ENCODE measurements at places on chromosomes 3 and 15.

DNA sequence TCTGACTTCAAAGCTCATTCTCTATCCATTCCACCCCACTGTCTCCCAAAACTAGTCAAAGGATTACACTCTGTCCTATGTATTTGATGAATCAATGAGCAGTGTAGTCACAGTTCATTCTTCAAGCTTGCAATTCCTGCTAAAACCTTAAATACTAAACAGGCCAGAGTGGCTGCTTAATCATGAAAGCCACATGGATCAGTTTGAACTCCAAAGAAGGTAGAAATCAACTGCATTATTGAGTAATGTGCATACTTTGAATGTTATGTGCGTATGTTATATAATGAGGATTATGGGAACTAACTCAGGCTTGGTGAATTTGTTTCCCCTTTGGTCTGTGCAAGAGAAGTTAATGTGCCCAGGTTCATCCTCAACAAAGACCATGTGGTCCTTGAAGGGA is 45.4 kb downstream of the PRICKLE2 start:
- DNase-seq: no peak

DNA sequence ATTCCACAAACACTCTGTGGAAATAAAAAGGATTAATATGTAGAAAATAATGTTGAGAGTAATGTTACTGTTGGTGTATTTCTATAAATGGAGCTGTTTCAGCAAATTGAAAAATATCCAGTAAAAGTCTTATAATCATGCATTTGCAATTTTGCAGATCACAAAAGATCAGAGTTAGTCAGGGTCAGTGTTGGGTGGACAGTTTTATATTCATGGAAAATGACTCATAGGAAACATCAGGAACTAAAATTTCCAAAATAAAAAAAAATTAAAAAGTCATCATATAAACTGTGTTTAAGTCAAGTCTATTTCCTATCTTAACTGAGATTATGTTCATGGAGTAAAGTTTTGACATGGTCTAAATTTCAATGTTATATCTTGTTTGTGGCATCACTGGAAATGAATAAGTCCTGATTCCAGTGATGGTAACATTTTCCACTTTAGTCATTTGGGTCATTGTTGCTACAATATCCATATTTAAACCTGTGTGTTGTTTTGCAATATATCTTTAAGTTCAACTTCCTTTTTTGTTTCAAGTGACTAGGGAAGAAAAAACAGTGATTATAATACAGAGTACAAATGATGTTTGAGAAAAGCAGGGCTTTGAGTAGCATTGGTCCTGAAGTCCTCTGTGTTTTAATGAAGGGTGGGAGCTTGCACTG is 37.8 kb downstream of the MITF start:
- no peak for DNase-seq

- DNase-seq: no peak
Measured at GRCh38 chr15:48681353-48681752, 35.8 kb upstream of the FBN1 start.

DNA sequence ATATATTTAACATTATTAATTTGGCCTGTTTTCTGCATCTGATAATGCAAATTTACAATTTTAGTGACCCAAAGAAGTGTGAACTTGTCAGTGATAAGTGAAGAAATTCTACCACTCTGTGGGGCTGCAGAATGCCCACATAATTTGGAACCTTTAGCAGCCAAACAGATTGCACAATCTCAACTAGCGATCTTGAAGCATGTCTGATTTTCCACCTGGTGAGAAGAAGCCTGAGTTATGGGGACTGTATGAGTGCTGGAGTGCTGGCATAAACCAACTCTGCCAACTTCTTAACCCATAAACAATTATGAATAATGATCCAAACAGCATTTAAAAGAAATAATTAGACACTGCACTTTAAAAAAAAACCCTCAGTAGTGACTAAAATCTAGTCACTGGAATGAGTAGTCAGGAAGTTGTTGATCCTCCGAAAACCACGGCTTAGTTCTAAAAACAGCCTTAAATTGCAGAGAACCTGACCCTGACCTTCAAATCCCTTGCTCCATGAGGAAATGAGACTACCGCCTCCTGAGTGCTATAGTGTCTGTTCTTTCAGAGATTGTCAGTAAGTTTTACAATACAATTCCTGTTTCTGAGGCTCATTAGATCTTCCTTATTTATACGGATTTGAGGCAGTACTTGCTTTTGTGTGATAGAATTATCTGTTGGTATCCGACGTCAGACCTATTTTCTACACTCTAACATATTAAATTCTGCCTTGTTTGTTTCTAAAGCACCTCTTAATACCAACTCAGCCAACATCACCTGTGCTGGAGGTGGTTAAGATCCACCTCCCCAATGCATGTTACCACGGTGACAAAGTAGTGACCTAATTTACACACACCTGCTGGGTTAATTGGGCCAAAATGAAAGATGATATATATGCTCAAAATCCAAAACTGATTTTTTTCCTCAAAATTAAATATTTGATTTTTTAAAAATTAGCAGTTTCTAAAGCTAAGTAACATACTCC is 267.7 kb downstream of the ZBTB20 start:
- DNase-seq: no peak

DNA sequence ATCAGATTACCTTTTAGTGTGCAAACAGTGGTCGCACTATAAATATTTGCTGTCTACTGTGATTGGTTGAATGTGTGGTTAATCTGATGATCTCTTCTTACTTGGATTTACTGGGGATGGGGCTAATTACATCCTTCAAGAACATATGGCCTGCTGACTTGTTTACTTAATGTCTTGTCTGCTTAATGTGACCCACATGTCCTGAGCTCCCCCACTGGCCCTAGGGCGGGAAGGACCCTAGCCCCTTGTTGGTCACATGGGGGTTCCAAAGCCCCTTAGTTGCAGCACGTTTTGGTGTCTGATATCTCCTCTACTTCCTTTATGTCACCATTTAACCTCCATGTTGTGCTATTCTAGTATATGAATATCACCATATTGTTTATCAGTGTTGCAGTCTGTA is 17.8 kb upstream of the P2RY12 start:
- DNase-seq: no peak

DNA sequence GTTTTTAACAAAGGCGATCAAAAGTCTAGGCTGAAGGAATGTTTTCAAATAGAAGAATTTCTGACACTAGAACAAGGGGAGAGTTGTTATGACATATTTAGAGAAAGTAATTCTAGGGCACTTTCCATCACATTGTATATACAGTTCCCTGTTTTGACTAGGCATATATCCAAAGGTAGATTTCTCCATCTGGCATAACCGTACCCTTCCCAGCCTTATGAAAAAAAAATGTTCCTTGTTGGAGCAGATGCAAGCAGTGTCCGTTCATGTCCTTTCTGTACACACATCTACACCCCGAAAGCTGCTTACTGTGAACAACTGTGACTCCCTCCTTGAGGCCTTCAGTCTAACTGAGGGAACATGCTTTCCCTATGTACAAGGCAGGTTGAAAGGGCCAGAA is 271.7 kb upstream of the GBE1 start:
- no peak for DNase-seq

GRCh38 chr15:80659375-80659774 is 35.7 kb upstream of the ABHD17C start:
- DNase-seq: no peak

GRCh38 chr15:48283396-48284145 is 47.7 kb upstream of the DUT start:
- no peak for DNase-seq

DNA sequence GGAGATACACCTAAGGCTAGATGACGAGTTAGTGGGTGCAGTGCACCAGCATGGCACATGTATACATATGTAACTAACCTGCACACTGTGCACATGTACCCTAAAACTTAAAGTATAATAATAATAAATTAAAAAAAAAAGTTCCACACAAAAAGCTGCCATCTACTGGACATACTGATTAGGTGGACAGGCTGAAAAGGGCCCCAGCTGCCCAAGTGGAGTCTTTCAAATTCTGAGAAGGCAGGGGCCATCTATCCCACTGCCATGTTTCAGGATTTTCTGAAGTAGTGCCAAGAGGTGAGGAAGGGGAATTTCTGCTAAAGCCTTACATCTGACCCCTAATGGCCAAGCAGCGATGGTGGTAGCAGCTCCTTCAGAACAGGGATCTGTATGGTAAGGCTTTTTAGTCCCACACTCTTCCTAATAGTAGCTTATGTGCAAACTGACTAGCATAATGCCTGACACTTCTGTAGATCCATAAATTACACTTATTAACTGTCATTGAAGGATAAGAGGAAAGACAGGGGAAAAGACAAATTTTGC is 7.7 kb downstream of the FSTL1 start:
- no peak for DNase-seq

GRCh38 chr3:155283092-155284056 is 10.1 kb downstream of the STRIT1 start:
- no peak for DNase-seq

- DNase-seq: no peak
Measured at GRCh38 chr3:169659096-169659819, 4.3 kb downstream of the MECOM start.

DNA sequence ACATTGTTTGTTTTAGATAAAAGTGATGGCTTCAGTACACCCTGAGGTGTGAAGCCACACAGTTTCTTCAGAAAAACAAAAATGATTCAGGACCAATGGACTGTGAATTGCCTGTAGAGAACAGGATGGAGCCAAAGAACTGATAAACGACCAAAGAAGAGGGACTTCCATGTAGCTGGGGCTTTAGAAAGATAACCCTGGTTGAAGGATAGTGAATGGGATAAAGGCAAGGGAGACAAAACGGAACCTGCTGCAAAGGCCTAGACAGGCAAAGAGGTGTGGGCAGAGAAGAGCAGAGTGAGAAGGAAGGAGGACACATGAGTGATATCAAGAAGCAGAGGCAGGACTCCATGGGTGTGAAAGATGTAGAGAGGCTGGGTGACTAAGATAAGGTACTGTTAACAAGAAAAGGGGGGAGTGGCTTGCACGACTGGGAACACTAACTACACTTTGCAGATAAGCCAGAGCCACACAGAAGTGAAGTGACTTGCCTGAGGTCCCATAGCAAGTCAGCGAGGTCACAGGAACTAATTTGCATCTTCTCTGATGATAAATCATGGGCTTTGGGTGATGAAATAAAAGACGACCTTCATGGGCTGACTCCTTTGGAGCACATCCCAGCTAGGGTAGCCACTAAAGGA is 44.3 kb downstream of the RAB6B start:
- DNase-seq: no peak

DNA sequence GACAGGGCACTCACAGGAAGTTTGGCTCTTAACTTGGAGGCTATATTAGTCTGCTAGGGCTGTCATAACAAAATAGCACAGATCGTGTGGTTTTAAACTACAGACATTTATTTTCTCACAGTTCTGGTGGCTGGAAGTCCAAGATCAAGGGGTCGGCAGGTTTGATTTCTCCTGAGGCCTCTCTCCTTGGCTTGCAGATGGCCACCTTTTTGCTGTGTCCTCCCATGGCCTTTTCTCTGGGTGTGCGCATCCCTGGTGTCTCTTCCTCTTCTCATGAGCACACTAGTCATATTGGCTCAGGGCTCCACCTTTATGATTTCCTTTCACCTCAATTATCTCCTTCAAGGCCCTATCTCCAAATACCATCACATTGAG is 69.3 kb downstream of the FOXB1 start:
- no peak for DNase-seq

- no peak for DNase-seq
Measured at GRCh38 chr15:62445244-62445643, 280.2 kb upstream of the C2CD4B start.

- DNase-seq: no peak
Measured at GRCh38 chr15:65342493-65342892, 35.3 kb downstream of the IGDCC3 start.

- peak; percentile 68 for DNase-seq
Measured at GRCh38 chr3:133662278-133662651, 524 bp upstream of the TOPBP1 start.

- DNase-seq: no peak
Measured at GRCh38 chr3:197545101-197545500, 10.7 kb downstream of the BDH1 start.

DNA sequence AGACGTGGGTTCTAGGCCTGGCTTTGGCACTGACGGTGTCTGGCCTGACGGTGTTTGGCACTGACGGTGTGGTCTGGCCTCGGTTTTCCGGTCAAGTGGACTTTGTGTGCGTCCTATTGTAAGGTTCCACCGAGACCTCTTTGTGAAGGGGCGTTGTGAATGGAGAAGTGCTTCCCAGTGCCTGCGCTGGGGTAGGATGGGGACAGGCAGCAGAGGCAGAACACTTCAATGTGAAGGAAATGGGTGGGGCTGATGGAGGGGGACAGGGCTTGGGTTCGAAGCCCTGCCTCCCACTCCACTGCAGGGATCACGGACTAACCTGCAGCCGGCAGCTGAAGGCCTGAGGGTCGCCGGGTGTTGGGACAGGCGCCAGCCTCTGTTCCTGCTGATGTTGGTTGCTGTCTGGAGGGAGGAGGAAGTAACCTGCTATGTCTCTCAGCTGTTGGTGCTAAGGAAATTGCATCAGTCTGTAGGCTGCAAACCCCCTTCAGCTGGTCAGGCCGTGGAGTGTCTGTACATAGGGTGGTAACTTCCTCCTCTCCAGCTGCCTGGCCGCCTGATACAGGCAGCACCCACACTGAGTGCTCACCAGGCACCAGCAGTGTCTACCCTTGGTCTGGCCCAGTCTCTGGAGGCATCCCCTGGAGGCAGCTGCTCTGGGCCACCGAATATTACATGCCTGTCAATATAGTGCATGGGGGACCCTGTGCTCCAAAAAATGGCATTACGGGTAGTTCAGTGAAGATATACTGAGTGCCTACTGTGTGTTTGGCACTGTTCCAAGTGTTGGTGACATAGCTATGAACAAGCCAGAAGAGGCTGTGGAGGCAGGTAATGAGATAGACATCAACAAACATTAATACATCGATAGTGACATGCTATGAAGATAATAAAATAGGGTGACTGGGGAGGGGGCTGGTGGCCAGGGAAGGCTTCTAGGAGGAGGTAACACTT is 1.1 kb downstream of the TM6SF1 start:
- no peak for DNase-seq

DNA sequence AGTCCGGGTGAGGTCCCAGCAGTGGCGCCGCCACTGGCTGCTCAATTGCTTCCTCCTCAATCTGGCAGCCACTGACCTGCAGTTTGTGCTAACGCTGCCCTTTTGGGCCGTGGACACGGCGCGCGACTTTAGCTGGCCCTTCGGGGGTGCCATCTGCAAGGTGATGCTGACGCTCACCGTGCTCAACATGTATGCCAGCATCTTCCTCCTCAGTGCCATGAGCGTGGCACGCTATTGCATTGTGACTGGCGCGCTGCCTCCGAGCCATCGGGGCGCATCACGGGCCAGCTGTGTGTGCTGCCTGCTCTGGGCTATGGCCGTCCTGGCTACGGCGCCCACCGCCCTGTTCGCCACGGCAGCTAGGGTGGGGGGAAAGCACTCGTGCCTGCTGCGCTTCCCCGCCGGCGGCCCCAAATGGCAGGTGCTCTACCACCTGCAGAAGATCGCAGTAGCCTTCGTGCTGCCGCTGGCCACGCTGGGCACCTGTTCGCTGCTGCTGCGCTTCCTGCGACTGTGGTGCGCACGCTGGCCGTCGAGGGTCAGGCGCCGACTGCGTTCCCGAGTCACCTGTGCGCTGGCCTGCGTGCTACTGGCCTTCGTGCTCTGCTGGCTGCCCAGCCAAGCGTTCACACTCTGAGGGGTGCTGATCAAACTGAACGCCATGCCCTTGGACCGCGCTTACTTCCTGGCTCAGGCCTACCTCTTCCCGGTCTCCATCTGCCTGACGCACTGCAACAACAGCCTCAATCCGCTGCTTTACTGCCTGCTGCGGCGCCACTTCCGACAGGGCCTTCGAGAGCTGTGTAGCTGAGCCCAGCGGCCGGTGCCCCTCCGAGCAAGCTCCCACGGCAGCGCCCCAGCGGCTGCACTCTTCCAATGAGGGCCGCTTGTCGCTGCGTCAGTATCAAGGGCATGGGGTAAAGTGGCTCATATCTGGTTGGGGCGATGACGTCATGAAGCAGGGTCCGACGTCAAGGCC is 20.3 kb upstream of the ADAMTS7 start:
- DNase-seq: no peak

- no peak for DNase-seq
Measured at GRCh38 chr15:44250566-44251205, 37.8 kb upstream of the GOLM2 start.
